ENCODE measurements at places on chromosomes 3 and 15.

DNA sequence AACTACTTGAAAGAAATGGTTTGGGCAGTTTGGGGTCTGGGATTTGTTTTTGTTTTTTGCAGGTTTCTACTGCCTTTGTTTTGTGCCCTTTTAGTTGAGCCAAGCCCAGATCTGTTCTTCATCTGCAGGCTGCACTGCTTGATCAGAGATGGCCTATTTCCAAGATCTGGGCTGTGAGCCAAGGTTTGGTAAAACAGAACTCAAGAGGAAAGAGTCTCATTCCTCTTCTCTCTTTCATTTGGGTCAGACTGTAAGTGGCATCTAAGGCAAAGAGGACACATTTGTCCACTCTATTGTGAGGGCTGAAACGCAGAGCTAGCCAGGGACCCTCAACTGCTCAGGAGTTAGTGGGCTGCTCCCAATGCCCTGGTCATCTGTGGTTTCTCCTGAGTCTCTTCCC, 104.4 kb upstream of the UBE3A start:
- no peak for DNase-seq

DNA sequence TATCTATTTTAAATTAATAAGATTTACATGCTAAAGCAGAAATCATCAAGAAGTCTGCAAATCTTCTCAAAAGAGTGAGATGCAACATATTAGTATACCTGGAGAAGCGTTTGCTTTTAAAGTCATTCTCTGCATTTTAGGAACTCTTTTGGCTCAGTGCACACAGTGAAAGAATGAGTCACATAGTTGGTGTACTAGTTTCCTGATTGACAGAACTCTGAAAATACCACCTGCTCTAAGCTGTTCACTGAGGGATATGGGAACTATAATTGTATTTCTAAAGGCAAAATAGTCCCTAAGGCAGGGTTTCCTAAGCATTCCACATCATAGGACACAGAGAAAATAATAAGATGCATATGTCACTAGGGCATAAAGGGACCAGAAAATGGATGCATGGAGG, 838.5 kb downstream of the DIPK2A start:
- DNase-seq = no peak

GRCh38 chr15:57789225-57789624, 82.7 kb downstream of the POLR2M start:
- DNase-seq = no peak

- DNase-seq = no peak
These were observed 101.3 kb upstream of the HES1 start for GRCh38 chr3:194034346-194035336.

- no peak for DNase-seq
These were observed 55.3 kb downstream of the RSRC1 start for GRCh38 chr3:158165141-158165655.

GRCh38 chr3:61531528-61531927, 29.8 kb upstream of the PTPRG start:
- no peak for DNase-seq

DNA sequence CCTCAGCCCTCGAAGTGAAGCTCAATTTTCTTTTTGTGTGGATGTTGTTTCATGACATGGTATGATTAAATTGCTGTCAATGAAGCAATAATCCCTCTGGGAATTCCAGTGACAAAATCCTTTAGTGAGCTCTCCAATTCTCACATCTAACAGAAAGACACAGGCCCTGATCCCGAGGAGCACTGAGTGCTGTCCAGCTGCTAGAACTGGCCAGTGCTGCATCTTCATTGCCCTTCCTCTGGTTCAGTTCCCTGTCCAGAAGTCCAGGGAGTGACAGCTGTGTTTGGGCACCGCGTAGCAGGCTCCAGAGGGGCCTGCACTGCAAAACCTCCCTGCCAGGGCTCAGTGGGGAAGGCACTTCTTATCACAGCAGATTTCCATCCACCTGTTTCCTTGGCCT, 516.8 kb upstream of the ATP11B start:
- no peak for DNase-seq

DNA sequence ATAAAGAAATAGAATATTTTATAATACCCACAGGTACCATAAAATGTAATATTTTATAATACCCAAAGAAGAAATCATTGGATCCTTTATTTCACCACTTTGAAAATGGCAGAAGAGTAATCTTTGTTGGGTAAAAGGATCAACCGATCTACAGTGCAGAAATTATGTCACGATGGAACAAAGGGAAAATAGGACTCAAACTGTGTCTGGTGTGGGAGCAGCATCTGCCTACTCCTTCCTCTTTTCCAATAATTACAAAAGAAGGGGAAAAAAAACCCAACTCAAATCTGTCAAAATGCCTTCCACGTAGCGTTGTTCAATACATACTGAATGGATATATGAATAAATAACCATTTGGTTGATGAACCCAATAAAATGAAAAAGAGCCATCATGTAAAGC, 492.6 kb upstream of the TBL1XR1 start:
- no peak for DNase-seq

GRCh38 chr15:64092864-64093626, 593 bp downstream of the CIAO2A start:
- no peak for DNase-seq

GRCh38 chr3:69872783-69873378, 126.7 kb upstream of the SAMMSON start:
- no peak for DNase-seq

DNA sequence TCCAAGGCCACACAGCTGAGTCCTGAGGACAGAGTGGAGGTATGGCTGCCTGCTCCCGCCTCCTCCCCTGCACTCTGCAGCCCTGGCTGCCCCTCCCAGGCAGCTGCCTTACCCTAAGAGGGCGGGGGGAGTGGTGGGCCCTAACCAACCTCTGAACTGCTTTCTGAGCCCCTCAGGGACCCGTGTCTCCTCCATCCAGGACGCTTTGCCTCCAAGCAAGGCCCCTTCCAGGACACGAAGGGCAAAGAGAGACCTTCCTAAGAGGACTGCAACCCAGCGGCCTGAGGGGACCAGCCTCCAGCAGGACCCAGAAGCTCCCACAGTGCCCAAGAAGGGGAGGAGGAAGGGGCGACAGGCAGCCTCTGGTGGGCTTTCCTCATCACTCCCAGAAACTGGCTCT, 7.6 kb downstream of the NEIL1 start:
- DNase-seq = no peak

DNA sequence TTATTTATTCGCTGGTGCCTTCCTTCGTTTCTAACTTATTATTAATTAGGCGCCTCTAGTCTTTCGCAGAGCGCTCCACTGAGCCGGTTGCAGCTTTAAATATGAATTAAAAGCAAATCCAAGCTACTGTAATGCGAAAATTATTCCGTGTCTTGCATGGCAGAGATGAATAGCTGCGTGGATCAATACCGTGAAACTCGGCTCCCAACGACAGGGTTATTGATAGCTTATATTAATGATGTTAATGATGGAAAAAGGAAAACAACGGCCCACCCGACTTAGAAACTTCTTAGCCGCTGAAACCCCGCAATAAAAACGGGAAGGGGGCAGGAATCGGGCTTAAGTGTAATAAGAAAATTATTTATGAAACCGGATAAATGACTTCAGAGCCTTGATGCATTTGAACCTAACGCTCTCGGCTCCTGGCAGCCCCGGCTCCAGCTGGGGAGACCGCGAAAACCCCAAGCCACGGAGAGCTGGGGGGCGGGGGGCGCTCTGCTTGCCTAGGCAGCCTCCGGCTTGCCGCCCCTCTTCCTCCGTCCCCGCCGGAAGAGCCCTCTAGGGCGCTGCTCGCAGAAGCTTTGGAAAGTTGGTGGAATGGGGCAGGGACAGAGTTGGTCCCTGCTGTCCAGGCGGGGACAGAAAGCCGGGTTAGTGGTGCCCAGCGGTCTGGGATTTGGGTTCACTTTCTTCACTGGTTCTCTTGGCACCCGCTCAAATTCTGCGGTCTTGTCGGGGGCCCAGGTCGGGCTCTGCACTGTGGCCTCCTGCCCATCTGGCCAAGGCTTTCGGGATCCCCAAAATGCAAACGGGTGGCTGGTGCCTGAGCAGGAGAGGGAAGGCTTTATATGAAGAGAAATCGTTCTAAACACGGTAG, 7.7 kb upstream of the ONECUT1 start:
- DNase-seq = no peak

DNA sequence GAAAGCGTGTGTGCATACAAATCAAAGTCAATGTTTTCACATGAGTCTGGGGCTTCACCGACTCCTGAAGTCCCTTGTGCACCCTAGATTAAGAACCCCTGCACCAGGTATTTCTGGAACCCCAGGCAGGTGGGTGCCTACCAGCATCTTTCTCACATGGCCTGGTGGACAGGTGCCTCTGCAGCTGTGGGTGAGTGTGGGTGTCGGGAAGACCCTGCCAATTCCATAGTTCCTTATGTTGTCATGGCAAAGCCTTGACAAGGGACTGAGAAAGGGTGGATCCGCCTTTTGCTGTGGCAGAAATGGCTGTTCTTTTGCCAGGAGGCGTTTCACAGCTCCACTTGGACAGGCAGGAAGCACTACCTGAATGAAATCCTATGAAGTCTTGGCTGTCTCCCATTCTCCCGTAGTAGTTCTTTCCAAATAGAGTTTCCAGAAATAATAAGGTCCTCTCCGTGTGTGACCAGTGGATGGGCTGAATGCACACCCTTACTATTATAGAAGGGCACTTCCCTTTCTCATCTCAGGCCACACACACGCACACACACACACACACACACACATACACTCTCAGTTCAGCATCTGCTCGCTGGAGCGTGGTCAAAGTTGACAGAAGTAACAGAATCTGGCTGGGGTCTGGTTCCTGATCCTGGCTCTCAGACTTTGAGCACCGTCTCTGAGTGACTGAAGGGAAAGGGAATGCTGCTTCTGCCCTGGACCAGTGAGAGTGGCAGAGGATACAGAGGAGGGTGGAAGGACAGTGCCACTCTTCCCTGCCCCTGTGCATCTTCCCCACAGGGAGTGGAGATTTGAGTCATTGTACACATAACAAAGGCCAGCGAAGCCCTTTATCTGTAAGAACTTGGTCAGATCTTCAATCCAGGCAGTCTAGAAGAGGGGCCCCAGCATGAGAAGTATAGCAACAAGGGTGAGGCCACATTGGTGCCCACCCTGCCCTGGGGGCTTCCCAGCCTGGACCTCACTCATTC, 38.7 kb downstream of the PDIA5 start:
- DNase-seq = no peak

DNA sequence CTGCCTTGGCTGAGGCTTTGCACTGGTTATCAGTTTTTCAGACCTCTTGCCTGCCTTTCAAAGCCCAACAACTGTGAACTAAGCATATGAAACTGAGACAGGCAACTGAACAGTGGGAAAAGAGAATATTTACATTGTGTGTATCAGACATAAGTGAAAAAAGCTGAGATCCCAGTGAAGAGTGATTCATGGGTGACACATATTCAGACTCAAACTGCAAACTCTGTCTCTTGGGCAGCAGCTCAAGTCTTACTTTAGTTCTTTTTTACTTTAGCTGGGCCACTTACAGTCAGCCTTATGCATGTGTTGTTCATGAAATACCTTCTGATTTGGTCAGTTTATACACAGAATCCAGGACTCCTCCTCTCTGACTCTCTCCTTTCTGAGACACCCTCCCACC, 19.2 kb downstream of the SUCLG2 start:
- no peak for DNase-seq

DNA sequence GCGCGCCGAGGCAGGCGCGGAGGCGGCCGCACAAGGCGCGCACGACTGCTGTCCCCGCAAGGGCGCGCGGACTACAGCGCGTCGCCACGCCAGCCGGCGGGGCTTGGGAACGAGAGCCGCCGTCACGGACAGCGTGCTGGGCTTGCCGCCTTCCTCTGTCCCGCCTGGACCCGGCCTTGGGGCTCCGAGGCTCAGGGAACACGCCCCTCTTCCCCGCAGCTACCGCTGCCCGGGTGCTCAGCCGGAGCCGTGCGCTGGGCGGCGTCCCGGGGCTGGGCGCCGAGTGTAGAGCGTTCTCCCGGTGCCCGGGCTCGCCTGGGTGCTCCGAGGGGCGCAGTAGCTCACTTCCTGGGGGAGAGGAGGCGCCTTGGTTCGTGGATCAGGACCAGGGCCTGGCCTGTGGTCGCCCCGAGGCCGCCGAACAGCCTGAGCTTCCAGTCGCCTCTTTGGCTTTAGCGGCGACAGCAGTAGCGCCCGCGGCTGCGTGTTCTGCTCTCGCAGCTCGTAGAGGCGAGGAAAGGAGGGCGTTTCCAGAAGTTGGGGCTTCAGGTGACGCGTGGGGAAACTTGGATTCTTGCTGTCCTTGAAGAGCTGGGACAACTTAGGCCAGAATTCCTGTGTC, 226.7 kb upstream of the C2CD4B start:
- no peak for DNase-seq

- DNase-seq = no peak
These were observed 24.5 kb downstream of the HHLA2 start for GRCh38 chr3:108320746-108321350.

DNA sequence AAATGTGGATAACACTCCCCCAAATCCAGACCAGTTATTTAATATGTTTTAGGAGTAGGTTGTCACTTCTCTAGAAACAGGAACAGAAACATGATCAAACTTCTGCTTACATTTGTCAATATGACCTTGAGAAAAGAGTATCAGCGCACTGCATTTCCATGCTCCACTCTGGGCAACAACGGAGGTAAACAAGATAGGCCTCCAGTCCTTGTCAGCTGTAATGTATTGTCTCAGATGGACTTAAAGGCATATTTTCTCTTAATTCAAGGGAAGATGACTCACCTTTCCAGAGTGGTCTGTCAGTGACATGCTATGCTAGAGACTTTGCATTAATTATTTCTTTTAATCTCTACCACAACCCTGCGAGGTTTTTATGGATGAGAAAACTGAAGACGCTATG, 51.6 kb upstream of the TCF12 start:
- no peak for DNase-seq

- DNase-seq = no peak
These were observed 83.1 kb upstream of the STAC start for GRCh38 chr3:36297195-36297594.

DNA sequence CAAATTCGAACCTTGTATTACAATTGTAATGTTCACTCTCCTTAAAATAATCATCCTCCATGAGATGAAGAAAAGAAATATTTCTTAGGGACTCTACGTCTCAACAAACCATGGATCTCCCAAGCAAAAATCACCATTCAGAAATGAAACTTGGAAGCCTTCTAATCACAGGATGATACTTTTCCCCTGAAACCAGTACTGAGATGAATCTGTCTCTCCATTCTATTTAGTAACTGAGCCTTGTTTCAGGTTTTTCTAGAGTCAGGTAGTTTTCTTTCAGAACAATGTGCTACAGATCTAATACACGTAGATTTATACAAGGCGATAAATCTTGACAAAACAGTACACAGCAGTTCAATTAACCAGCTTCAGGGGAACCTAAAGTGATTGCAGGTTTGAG, 660.1 kb upstream of the CBLB start:
- no peak for DNase-seq
